ENCODE measurements at places on chromosomes 2 and 18.

- DNase-seq, result no peak
- no peak overlapping the region for H3K4me3 ChIP-seq
Observed at GRCh38 chr2:99476629-99477028, 13.2 kb downstream of the REV1 start.

GRCh38 chr2:192700934-192701333 is 506.2 kb upstream of the TMEFF2 start:
- H3K4me3 ChIP-seq, result no peak overlapping the region
- H3K27me3 ChIP-seq, result no peaks in the 10 kb centered on the region
- H3K27ac ChIP-seq, result no peak overlapping the region
- H3K4me1 ChIP-seq, result no peaks in the 10 kb centered on the region

GRCh38 chr18:70382017-70382416 is 93.2 kb downstream of the SOCS6 start:
- DNase-seq, result no peak
- H3K27me3 ChIP-seq, result no peaks in the 10 kb centered on the region
- no peaks in the 10 kb centered on the region for H3K36me3 ChIP-seq

- no peaks in the 10 kb centered on the region for H3K27me3 ChIP-seq
- H3K36me3 ChIP-seq, result no peaks in the 10 kb centered on the region
- no peak overlapping the region for H3K27ac ChIP-seq
- no peak for DNase-seq
- H3K4me3 ChIP-seq, result no peak overlapping the region
Observed at GRCh38 chr18:55475916-55476315, 112.1 kb downstream of the TCF4 start.

GRCh38 chr2:65586516-65586915 is 154.1 kb upstream of the SPRED2 start:
- H3K36me3 ChIP-seq, result no peaks in the 10 kb centered on the region
- H3K27me3 ChIP-seq, result no peaks in the 10 kb centered on the region
- no peaks in the 10 kb centered on the region for H3K4me1 ChIP-seq
- no peak for DNase-seq
- H3K27ac ChIP-seq, result no peak overlapping the region
- no peak overlapping the region for H3K4me3 ChIP-seq

GRCh38 chr2:16257322-16258028 is 317.1 kb downstream of the MYCN start:
- H3K27me3 ChIP-seq, result no peaks in the 10 kb centered on the region
- H3K36me3 ChIP-seq, result no peaks in the 10 kb centered on the region
- no peak overlapping the region for H3K4me3 ChIP-seq
- H3K4me1 ChIP-seq, result no peaks in the 10 kb centered on the region
- no peak overlapping the region for H3K27ac ChIP-seq

DNA sequence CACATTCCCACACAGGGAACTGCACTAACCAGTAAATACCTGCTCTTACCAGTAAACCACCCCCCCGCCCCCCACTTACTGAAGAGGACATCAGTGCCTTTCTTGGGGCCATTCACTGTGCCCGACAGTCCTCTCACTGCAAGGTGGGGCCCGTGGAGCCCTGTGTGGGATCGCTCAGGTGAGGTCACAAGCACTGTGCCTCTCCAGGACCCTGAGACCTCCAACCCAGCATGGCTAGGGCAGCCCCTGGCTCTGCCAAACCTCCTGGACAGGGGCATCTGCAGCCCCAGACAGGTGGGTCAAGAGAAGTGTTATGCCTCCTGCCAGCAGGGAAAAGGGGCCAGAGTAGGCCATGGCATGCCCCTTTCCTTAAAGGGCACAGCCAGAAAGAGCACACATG is 6.7 kb upstream of the NEURL3 start:
- no peak overlapping the region for H3K4me3 ChIP-seq
- no peak for DNase-seq
- H3K27me3 ChIP-seq, result no peaks in the 10 kb centered on the region
- peaks cover 10% of the 10 kb centered on the region for H3K4me1 ChIP-seq
- H3K36me3 ChIP-seq, result no peaks in the 10 kb centered on the region

DNA sequence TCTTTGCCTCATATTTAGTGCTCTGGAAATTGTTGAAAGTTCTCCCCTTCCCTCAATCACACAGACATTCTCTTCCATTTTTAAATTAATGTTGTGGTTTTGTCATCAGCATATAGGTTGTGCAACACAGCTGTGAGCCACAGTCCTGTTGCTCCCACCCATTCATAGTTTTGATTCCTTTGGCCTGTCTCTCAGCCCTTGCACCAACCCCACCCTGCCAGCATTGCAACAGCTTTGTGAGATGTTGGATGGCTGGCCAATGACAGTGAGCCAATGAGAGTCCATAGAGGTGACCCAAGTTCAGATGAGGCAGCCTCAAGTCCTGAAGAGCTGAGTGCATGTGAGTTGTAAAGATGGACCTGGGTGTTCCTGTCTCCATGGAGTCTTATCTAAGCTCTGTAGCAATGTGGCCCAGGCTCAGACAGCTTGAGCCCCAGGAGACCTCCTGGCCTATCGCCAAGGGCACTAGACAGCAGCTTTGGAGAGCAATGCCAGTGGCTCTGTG is 775.5 kb downstream of the RNF144A start:
- H3K27ac ChIP-seq, result no peak overlapping the region
- H3K4me3 ChIP-seq, result no peak overlapping the region
- H3K36me3 ChIP-seq, result no peaks in the 10 kb centered on the region
- no peaks in the 10 kb centered on the region for H3K27me3 ChIP-seq
- DNase-seq, result no peak

GRCh38 chr2:174711206-174711605 is 53.1 kb downstream of the CHRNA1 start:
- H3K4me3 ChIP-seq, result no peak overlapping the region
- H3K36me3 ChIP-seq, result no peaks in the 10 kb centered on the region
- no peak for DNase-seq
- H3K27me3 ChIP-seq, result peaks cover 4% of the 10 kb centered on the region
- H3K27ac ChIP-seq, result no peak overlapping the region

DNA sequence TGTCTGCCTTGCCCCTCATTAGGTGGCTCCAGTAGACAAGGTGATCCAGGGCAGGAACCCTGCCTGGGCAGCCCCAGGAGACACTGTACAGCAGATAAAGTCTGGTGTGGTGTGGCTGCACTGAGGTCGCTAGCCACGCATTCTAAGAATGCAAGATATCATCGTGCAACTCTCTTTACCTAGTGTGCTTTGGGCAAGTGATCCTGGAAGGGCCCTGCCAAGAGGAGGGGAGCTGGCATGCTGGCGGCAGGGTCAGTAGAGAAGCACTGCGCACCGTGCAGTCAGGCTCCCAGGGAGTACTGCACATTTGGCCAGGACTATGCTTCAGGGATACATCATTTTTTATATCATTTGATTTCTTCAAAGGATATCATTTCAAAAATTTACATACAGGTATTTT is 195.3 kb upstream of the SMAD2 start:
- no peaks in the 10 kb centered on the region for H3K36me3 ChIP-seq
- DNase-seq, result no peak
- no peak overlapping the region for H3K27ac ChIP-seq
- H3K4me3 ChIP-seq, result no peak overlapping the region
- no peaks in the 10 kb centered on the region for H3K4me1 ChIP-seq

GRCh38 chr18:62767836-62768557 is 52.7 kb downstream of the PHLPP1 start:
- H3K27ac ChIP-seq, result no peak overlapping the region
- no peaks in the 10 kb centered on the region for H3K27me3 ChIP-seq
- DNase-seq, result no peak
- no peaks in the 10 kb centered on the region for H3K36me3 ChIP-seq

DNA sequence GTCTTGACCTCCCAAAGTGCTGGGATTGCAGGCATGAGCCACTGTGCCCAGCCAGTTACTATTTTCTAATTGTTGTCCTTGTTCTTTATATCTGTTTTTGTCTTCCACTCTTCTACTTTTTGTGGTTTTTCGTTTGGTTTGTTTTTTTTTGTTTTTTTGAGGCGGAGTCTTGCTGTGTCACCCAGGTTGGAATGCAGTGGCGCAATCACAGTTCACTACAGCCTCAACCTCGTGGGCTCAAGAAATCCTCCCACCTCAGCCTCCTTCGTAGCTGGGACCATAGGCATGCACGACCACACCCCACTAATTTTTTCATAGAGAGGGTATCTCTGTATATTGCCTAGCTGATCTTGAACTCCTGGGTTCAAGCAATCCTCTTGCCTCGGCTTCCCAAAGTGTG is 100.7 kb downstream of the EHBP1 start:
- no peaks in the 10 kb centered on the region for H3K27me3 ChIP-seq
- H3K27ac ChIP-seq, result no peak overlapping the region
- H3K36me3 ChIP-seq, result no peaks in the 10 kb centered on the region
- peaks cover 10% of the 10 kb centered on the region for H3K4me1 ChIP-seq
- H3K4me3 ChIP-seq, result no peak overlapping the region

DNA sequence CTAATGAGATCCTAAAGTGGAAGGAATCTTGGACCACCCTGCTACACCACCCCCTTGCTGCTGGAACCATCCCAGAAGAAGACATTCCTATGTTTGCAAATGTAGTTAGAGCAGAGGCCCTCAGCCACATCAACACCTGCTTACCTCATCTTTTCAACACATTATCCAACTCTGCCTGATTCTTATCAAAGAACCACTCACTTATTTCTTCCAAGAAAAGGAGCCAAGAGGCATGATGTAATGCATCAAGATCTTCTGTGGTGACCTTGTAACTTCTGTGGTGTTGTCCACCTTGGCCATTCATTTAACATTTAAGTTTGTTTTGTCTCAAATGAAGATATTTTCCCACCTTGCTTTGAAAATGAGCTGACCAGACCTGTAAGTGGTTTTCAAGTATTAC is 338.1 kb downstream of the CTNNA2 start:
- no peaks in the 10 kb centered on the region for H3K27me3 ChIP-seq
- no peak overlapping the region for H3K4me3 ChIP-seq
- no peak for DNase-seq
- H3K27ac ChIP-seq, result no peak overlapping the region

- H3K36me3 ChIP-seq, result no peaks in the 10 kb centered on the region
- H3K27me3 ChIP-seq, result no peaks in the 10 kb centered on the region
- no peak overlapping the region for H3K27ac ChIP-seq
Observed at GRCh38 chr2:204012072-204012653, 75.6 kb downstream of the ICOS start.
